ENCODE measurements at places on chromosomes 3 and 15.
A peak's percentile ranks its signal among the peaks of the same experiment; 100 is the strongest.

DNA sequence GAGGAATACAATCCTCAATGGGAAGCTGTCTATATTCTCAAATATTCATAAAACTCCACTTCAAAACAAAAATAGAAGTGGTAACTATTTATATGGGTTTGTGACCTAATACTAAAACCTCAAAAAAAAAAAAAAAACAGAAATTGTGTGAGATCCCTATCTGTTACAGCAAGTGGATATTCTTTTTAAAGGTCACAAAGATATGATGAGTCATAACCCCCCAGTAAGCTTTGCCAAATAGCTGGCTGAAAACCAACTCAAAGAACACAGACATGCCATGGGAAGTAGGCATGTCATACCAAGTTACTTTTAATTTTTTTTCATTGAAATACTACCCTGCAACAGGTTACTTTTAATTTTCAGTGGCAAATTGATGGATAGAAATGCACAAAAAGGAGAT lies 62.5 kb downstream of the CBLB start:
- DNase-seq, result peak; percentile 51

GRCh38 chr15:66456211-66456610 lies 41.4 kb downstream of the SNAPC5 start:
- DNase-seq, result no peak

- DNase-seq, result no peak
Measured at GRCh38 chr15:97479957-97480356, 480.5 kb upstream of the ARRDC4 start.

DNA sequence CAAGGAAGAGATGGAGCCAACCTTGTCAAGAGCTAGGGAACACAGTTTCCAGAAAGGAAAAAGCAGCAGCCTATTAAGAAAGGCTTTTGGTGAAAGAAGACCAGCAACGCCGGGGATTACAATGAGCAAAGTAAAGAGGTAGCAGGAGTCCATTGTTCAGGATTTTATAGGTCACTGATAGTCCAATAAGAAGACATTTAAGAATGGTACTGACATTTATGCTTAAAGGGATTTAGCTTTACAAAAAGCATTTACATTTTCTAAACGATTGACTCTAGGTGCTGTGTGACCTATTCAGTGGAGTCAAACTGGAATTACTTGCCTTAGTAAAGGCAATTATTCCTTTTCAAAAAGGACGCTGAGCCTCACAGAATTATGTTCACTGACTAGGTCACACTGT lies 40.8 kb downstream of the CSNK1G1 start:
- no peak for DNase-seq

GRCh38 chr15:23567921-23568320 lies 2.4 kb downstream of the MKRN3 start:
- DNase-seq, result no peak

GRCh38 chr3:110816008-110816407 lies 255.6 kb upstream of the NECTIN3 start:
- no peak for DNase-seq

DNA sequence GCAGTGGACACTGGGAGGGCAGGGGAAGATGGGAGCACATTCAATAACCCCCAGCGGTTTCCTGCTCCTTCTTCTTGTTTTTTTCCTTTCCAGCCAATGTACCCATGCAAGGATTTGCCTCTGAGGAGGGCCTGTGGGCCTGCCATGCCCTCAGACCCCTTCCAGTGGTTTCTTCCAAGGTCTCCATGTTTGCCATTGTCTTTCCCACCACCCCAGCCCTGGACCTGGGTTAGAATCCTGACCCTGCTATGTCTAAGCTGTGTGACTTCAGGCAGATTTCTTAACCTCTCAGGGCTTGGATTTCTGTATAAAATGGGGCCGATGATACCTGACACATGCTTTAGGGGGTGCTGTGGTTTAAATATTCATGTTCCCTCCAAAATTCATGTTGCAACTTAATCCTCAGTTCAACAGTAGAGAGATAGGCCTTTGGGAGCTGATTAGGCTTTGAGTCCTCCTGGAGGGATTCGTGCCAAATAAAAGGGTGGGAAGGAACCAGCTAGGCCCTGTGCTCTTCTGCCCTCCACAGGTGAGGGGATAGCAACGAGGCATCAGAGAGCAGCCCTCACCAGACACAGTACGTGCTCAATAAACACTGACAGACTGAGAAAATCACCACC lies 46.3 kb upstream of the FLNB start:
- DNase-seq, result no peak

DNA sequence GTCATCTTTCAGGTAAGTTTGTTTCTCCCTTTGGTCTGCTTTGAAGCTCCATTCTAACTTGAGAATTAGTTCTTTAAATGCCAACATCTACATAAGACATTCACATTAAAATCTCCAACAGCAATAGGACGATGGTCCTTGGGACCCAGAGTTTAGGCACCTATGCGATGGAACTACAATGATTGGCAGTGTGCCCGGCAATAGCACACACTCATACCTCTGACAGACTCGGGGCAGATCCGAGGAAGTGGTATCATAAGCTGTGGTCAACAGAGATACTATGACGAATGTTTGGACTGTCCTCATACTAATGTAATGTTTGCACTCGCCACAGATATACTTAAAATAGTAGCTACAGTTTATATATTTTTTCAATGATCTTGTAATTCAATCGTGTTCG lies 34.2 kb upstream of the NR2F2 start:
- no peak for DNase-seq

- no peak for DNase-seq
Measured at GRCh38 chr3:3683261-3683660, 116.0 kb upstream of the LRRN1 start.

GRCh38 chr3:195207731-195208130 lies 63.2 kb downstream of the XXYLT1 start:
- no peak for DNase-seq

GRCh38 chr3:26437678-26438077 lies 184.9 kb upstream of the LRRC3B start:
- DNase-seq, result no peak

DNA sequence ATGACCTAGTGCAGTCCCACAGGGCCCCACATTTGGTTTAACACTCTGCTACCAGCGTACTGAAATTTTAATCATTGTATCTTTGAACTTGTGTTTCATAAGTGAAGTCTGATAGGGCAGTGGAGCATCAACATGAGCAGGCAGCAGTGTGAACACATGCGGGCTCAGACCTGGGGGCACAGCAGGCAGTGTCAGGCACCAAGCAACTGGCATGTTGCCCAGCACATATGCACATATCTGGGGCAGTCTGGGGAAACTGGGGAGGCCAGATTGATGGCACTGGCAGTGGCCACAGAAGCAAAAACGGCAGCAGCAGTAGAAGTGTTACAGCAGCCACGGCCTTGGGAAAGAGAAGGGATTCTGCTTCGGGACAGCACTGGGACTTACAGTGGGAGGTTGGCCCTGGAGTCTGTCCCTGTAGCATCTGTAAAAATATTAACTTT lies 353.9 kb upstream of the KCNMB2 start:
- no peak for DNase-seq

DNA sequence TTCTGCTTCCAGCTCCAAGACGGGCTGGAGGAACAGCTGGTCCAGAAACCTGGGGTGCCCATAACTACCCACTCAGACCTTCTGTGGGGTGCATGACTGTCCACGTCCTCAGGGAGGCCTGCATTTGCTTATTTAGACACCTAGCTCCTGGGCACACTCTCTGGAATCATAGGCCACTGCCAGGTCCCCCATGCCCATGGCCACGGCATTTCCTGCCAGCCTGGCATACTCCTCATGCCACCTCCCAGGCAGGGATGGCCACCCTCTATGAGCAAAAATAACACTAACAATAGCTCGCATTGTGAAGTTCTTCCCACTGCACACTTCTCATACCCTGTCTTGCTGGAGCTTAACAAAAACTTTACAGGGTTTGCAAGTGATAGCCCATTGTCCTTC lies 166.9 kb upstream of the TPM1 start:
- no peak for DNase-seq

DNA sequence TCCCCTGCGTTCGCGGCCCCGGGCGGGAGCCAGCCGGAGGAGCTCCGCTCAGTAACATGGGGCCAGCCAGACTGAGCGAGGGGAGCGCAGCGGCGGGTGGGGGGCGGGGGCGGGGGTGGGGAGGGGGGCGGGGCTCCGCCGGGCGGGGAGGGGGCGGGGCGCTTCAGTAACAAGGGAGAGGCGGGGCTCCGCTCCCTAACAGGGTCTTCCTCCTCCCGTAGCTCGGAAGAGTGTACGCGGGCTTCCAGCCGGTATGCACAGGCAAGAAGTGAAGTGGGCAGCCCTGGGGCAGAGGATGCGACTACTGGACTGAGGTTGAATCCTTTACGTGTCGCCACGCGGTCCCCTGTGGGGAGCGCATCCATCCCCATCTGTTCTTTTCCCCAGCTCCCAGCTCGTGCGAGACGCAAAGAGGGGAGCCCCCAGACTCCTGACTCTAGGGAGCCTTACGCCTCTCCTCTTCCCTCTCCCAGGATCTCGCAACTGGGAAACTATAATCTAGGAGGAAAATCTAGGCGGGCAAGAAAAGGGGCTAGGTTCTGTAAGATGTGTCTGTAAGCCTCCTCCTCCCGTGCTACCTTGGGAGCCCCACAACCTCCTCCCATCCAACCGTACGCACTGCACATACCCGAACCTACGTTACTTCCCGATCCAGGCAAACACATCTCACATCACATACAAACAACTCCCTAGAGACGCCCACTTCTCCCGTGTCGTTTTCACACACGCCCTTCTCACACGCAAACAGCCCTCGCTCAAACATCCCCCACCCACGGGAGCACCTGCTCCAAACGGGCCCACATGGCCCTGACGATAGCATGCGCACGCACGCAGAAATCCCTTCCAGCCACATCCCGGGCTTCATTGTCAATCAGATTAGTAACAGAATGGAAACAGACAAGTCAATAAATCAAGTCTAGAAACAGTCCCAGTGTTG lies at the start of gene SHF:
Gene SHF, minus strand, starts transcription at position 73 of the 937 bp plus-strand sequence. Its CDS starts 15 bp downstream, at position 58.
- DNase-seq, result no peak

DNA sequence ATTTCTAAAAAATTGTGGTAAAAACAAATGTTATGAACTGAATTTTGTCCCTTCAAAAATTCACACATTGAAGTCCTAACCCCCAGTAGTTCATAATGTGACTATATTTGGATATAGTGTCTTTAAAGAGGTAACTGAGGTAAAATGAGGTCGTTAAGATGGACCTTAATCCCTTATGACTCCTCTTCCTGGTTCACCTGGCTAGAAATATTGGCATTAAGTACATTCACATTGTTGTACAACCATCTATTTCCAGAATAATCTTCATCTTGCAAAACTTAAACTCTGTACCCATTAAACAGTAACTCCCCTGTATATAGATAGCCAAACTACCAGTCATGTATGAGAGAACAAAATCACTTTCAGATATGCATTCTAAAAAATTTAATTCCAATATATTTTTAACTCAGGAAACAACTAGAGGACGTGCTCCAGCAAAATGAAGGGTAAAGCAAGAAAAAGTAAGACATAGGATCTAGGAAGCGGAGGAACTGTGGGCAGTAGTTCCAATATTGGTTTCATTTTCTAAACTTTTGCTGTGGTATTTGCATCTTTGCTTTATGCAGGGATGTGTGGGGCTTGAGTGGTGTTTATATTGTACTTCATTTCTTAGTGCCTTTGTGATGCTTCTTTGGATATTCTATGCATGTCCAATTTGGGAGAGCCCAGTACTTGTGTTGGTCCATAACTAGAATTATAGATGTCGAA lies 36.7 kb upstream of the IL20RB start:
- DNase-seq, result no peak

DNA sequence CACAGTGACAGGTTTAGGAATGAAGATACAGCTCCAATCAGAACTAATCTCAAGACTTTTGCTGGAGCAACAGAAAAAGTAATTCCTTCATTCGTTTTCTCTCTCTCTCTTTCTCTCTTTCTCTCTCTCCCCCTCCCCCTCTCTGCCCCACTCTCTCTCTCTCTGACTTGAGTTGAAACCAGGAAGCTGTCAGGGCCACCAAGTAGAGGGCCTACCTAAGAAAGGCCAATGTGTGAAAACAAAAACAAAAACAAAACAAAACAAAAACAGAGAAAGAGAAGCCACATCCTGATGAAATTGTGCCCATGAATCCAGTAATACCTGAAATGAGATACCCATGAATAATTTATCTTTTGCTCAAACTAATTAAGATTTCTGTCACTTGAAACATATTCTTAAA lies 72.9 kb downstream of the ATP8B4 start:
- DNase-seq, result no peak

GRCh38 chr3:122085673-122086072 lies 30.5 kb downstream of the CD86 start:
- DNase-seq, result no peak

DNA sequence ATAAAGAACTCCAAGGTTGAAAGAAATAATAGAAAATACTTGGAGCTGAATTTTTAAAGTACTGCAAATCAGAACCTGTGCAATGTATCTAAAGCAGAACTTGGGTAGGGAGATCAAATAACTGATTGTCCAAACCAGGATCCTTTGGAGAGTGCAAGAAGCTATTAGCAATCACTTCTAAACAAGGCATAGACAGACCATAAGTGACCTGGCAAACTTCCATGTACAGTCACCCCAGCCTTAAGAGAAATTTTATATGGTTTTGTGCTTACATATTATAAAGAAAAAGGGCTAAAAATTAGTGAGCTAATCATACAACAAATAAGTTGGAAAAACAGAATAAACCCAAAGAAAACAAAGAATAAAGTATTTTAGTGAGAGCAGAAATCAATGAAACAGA lies 35.2 kb downstream of the ETV5 start:
- no peak for DNase-seq

GRCh38 chr3:164390046-164390445 lies 688.2 kb downstream of the SI start:
- no peak for DNase-seq

DNA sequence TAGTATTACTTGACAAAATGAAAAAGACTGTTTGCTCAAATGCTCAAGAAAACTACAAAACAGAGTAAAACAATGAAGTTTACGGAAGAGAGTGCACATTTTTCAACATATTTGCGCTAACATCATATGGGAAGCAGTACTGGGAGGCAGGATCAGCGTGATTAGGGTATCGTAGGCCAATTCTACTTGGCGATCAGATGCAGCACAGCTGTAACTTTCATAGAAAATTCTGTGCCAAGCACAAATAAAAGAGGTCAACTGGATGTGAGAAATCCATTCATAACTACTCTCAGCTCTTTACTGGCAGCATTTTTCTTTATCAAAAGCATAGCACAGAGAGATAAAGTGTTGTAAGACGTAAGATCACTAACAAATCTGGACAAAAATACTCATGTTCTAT lies 1196.3 kb upstream of the GBE1 start:
- no peak for DNase-seq

DNA sequence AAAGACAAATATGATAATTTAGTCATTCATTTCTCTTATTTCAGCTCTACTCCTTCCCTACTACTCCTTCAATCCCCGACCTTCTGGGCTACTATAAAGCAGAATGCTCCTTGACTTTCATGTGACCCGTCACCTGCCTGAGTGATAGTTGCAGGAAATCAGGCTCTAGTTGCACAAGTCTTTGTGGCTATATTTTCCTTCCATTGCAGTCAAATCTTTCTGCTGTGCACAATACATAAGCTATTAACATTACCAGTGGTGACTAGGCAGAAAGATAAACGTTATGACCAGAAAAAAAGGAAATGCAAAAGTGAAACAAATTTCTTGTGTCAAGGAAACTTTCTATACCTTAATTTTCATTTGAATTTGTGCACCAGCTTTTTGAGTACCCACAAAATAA lies 2.3 kb downstream of the SUCNR1 start:
- DNase-seq, result peak; percentile 15

GRCh38 chr15:72592676-72593075 lies 61.8 kb upstream of the GOLGA6B start:
- DNase-seq, result no peak

GRCh38 chr15:88075102-88075501 lies 181.4 kb downstream of the NTRK3 start:
- DNase-seq, result no peak

GRCh38 chr3:11908981-11909698 lies 62.5 kb upstream of the TAMM41 start:
- DNase-seq, result no peak
